Nucleus accumbens (tissue), 56 donors: ENCODE measurements at places on chromosomes 6 and 20.

DNA sequence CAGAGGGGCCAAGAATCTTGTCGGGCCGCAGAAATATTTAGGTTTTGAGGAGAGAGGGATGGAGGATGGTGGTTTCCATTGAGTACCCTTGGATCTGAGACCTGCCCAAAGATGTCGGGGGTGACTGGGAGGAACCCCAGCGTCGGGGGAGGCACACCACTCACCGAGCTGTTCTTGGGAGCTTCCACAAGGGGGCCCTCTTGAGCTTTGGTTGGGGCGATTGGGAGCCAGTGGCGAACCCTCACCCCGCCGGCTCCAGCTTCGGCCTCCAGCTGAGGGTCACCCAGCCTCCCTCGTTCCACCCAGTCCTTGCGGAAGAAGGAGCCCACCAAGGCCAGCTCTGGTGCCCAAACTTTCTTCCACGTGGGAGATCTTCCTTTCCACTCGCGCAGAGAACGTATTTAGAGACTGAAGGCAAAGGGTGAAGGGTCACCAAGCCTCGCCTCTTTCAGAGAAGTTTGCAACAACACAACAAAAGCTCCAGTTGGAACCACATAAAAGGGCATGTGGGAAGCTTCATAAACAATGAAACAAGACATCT, 33.6 kb downstream of the APCDD1L start:
- no peak for DNase-seq

GRCh38 chr6:33139596-33140206, 52.6 kb downstream of the COL11A2 start:
- no peak for DNase-seq

DNA sequence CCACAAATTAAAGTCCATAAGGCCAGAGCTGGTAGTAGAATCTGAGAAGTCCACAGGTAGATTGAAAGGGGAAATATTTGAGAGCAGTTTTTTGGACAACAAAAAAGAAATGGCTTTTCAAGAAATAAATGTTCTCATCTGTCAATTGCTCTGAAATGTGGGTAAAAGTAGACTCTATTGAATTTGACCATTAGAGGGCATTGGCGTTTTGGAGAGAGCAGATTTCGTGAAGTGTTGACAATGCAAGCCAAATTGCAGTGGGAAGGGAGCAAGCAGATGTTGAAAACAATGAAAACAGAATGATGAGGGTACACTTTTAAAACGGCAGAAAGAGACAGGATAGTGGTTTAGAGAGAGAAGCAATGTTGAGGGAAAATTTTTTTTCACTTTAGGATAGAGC, 149.1 kb upstream of the FAM83B start:
- no peak for DNase-seq

DNA sequence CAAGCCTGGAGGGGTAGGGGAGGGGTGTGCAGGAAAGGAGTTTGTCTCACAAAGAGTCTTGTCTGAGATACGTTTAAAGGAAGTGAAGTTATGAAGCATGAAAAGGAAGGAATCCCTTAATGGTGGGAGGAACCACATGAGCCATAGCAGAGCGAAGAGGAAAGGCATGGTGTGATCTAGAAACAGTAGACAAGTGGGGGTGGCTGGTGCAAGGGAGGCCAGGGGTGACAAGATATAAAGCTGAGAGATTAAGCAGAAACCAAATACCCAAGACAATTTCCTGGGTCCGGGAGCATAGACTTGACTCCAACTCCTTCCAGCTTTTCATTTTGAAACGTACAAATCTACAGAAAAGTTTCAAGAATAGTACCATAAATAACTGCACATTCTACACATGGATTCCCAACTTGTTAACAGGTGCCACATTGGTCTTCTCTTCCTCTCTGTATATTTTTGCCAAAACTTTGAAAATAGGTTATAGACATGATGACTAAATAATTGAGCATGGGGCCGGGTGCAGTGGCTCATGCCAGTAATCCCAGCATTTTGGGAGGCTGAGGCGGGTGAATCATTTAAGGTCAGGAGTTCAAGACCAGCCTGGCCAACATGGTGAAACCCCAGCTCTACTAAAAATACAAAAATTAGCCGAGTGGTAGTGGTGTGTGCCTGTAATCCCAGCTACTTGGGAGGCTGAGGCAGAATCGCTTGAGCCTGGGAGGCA, 211.6 kb downstream of the SLC24A3 start:
- no peak for DNase-seq

- DNase-seq, result no peak
Measured at GRCh38 chr6:149237464-149237863, 80.0 kb upstream of the TAB2 start.

DNA sequence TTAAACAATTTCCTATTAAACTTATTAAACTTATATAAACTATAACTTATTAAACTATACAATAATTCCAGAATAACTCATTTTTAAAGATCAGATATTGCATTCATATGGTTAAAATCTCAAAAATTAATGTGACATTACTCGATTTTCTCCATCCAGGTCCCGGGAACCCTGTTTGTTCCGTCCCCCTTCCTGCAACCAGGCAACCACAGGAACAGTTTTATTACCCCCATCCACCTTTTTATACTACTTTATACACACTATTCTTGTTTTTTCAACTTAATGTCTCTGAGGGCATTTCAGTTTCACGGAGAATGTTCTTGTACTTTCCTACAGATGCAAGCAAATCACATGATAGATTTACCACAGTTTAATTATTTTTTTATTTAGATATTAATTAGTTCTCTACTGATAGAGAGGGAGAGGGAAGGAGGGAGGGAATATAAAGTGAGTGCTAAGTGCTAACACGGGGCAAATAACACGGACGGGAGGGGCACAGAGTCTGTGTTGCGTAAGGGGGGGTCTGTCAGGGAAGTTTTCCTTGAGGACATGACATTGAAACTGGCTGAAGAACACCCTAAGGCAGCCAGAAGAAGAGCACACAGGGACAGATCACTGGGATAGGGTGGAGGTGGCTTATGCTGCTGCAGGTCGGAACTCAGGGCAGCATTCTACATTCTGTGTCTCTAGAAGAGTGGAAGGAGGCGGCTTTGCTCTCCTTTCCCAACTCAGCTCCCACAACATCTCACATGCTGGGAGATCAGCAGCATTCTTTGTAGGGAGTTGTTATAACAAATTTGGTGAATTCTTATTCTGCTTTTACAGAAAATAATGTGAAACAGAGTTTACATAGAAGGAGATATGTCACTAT, 225.2 kb downstream of the FOXC1 start:
- DNase-seq, result no peak

GRCh38 chr6:119444642-119445557, 95.3 kb upstream of the MAN1A1 start:
- no peak for DNase-seq

DNA sequence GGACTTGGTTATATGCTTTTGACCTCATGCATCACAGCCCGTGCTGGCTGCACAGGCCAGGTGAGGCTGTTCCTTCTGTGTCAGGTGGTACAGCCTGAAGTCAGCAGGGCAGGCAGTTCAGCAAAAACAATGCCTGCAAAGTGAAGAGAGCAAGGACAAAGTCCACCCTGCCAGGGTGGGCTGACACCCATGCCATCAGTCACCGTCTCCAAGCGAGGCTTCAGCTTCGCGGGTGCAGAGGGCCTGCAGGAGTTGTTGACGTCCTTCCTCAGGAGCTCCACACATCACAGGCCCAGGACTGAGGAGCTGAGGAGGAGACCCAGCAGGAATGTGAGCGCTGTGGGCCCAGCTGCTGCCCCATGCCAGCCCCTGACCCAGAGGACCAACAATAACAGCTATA, 111.3 kb downstream of the SASH1 start:
- DNase-seq, result no peak

DNA sequence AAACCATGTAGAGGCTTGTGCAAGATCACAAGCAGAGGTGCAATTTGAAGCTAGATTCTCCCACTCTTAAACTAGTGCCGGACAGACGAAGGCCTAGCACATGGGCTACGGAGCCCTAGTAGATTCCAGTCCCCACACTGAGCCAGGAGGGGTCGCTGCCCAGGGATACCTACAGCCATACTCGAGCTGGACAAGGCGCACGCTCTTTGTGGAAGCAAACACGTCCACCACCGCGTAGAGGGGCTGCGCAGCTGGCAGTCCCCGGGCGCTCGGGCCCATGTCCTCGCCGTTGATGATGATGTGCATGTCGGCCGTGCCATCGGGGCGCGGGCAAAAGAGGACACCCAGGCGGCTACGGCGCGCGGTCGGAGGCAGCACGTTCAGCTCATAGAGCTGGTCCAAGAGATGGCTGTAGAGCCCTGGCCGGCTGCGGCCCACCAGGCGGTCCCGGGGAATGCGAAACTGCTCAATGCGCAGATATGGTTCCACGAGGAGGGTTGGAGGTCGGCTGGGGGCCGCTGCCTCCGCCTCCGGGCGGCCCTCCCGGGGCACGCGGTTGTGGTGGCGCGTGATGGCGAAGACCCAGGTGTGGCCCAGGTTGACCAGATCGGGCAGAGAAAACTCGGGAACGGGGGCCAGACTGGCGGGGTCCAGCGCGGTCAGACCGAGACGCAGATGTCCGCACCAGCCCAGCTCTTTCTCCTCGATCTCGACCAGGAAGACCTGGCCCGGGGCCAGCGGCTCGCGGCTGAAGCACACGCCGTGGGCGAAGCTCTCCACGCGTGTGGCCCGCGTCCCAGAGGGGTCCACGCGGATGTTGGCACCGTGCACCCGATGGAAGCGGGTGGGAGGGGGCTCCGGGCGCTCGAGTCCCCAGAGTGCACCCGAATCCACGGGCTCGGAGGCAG, 677 bp downstream of the NEURL2 start:
- DNase-seq, result peak; percentile 60

DNA sequence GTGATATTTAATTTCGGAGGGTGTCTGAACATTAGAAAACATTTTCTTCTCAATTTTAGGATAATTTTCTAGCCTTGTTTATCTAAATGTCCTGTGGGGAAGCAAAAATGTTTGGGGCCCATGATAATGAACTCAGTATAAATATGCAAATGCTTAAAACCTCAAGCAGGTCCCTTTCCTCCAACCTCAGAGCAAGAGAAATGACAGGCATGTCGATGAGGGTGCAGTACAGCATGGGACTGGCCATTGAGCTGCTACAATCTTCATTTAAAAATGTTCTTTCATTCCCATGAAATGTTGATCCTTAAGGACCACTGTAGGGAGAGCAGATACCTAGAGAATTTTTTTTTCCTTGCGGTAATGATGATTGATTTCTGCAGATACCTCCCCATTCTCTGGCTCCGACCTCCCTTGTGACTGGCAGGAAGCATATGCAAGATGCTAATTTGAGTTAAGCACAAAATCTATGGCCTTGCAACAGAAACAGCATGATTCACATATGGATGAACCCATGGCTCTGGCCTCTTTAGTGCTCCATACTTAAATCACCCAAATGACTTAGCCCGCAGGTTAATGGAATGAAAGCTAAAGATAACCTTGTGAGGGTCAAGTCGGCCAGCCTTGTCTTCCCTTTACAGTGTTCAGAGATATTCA, 243.3 kb downstream of the SOX4 start:
- no peak for DNase-seq

DNA sequence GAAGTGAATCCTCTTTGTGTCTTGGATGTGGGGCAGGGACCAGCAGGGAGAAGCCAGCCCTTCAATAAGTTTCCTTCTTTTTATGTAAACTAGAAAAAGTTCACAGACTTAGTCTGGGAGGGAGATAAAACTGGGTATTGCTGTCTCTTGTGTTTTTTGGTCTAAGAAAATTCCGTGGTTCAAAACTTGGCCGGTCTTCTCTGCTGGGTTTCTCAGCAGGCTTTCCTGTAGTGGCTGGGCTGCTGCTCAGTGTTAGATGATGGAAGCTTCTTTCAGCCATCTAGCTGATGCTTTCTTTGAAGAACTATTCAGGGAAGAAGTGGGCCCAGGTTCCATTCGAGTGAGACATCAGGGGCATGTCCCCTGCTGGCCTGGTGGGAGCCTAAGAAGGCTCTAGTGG, 70.7 kb upstream of the SCP2D1 start:
- DNase-seq, result no peak

- no peak for DNase-seq
Measured at GRCh38 chr6:11912420-11912819, 99.7 kb upstream of the HIVEP1 start.

DNA sequence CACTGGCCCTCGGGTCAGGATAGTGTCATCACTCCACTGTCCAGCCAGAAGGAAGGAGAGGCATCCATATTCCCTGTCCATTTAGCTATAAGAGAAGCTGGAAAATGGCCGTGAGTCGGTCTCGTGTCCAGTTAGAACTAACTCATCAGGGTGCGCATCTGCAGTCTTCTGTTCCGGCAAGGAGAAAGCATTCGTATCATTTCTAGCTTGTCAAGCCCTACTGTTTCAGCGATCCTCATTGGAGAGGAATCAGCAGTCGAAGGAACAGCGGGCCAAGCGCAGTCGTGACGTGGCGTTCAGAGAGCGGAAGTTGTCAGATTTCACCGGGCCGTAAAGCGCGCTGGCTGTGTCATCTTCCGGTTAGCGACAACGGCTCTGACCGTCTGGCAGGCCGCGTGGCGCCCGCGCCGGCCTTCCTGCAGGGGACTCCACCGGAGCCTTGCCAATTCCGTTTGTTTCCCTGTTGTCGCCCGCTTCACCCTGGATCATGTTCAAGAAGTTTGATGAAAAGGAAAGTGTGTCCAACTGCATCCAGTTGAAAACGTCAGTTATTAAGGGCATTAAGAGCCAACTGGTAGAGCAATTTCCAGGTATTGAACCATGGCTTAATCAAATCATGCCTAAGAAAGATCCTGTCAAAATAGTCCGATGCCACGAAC, 32.9 kb downstream of the HM13 start:
- peak; percentile 16 for DNase-seq

DNA sequence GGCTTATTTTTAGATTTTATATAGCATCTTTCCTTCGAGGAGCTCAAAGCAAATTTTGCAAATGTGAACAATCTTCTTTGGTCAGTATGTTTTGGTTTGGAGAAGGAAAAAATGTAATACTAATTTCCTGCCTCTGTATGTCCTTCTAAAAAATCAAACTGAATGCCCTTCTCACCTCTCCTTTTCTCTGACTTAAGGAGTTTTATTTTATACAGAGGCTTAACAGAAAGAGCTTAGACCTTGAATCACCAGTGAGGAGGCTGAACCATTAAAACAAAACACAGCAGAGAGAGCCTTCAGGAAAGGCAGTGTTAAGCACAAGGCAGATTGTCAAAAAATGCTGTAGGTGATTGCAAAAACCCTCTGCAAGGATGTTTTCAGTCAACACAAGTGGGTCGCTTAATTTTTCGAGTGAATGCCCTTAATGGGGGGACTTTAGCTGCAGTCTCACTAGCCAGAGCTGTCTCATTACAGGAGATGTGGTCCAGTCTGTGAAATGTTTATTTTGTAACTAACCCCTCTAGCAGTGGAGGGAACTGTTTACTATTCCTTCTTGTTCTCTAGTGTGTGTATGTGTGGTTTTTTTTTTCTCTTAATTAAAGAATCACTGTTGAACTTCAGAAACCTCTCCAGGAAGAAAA, 481.3 kb upstream of the CITED2 start:
- no peak for DNase-seq
